ENCODE measurements at places on chromosomes 7 and 10.
A peak's percentile ranks its signal among the peaks of the same experiment; 100 is the strongest.

GRCh38 chr10:30645340-30645827 lies 15.8 kb upstream of the LYZL2 start:
- no peak for DNase-seq

GRCh38 chr7:953547-954327 lies 743 bp downstream of the ADAP1 start:
- peak; percentile 63 for DNase-seq

DNA sequence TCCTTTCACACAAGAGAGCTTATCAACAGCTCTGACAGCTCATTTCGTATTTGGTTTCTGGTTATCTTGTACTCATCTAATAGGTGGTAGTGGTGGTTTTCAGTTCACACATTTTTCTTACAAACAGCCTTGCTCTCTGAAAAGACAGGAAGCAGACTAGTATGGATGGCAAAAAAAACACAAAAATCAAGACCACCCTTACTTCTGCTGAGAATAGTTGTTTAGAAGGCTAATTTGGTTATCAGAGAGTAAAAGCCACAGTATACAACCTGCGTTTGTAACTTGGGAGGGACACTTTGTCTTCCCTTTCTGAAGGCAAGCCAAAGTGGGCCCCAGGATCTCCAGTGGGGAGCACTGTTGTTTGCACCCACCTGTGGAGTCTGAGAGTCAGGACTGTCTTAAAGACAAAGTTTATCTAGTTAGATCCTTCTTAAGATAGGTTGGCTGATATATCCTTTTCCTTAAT lies 68.0 kb downstream of the PIP4K2A start:
- no peak for DNase-seq

- no peak for DNase-seq
These were observed 19.6 kb upstream of the MACC1 start for GRCh38 chr7:20236790-20237189.

- no peak for DNase-seq
These were observed 444.3 kb downstream of the GPAM start for GRCh38 chr10:111739125-111739873.

- DNase-seq, result no peak
These were observed 215.7 kb upstream of the HABP2 start for GRCh38 chr10:113337142-113337541.

DNA sequence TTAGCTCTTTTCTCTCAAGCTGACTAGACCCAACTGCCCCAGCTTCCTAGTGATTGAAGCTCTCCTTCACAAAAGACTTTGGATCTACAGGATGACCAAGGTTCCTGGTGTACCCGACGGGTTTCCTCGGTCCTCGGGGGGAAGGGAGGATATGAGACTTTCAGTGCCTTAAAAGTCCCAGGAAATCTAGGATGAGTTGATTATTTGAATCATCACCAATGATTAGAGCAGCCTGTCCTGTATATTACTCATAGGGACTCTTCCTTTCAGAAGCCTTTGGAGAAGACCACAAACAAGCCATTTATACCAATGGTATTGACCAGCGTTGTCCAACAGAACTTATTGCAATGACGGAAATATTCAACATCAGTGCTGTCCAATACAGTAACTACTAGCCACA lies 6.1 kb upstream of the ACTA2 start:
- DNase-seq, result no peak

DNA sequence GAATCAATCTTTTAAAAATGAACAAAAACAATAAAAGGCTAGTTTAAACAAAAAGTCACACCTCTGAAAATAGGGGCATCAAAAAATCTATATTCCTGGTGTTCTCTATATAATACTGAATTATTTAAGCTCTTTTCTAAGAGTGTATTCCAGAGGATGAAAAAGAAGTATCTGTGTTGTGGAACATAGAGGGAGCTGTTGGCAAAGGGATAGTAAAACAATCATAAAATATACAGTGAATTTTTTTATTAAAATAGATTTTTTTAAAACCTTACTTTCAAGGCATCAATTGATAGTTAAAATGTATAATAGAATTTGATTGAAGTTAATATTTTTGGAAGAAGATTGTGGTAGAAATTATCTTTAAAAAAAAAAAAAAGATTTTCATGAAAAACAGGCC lies 1409.1 kb upstream of the CELF2 start:
- no peak for DNase-seq

DNA sequence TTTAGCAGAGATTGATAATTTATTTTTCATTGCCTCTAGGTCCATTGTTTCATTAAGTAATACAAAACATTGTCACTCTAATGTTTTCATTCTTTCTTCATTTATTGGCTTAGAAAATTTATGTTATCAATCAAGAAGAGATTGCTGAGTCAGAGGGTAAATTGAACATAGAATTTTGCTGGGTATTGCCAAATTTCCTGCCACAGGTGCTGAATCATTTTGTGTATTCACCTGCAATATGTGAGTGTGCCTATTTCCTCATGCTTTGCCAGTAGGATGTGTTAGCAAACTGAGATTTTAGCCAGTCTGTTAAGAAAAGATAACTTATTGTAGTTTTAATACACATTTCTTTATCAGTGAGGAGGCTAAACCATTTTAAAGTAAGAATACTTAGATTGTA lies 38.0 kb downstream of the MARCHF5 start:
- no peak for DNase-seq

- DNase-seq, result no peak
These were observed 11.4 kb downstream of the BLNK start for GRCh38 chr10:96260014-96260413.

DNA sequence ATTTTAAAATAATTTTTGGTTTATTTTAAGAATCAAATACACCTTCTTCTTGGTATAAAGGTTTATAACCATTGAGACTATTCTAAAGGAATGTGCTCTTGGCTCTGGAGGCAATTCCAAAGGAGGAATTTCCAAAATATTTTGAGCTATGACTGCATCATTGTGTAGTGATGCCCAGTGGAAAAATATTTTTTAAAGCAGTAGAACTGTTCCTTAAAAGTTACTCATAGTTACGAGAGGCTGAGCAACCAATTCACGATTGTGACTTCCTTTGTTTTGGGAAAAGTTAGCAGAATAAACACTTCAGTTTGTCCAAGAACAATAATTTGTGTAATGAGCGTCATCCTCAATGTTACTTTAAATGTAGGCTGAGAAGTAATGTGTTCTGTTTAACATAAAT lies 233.6 kb downstream of the BAMBI start:
- no peak for DNase-seq

GRCh38 chr10:127415901-127416581 lies 133.1 kb upstream of the NPS start:
- no peak for DNase-seq

DNA sequence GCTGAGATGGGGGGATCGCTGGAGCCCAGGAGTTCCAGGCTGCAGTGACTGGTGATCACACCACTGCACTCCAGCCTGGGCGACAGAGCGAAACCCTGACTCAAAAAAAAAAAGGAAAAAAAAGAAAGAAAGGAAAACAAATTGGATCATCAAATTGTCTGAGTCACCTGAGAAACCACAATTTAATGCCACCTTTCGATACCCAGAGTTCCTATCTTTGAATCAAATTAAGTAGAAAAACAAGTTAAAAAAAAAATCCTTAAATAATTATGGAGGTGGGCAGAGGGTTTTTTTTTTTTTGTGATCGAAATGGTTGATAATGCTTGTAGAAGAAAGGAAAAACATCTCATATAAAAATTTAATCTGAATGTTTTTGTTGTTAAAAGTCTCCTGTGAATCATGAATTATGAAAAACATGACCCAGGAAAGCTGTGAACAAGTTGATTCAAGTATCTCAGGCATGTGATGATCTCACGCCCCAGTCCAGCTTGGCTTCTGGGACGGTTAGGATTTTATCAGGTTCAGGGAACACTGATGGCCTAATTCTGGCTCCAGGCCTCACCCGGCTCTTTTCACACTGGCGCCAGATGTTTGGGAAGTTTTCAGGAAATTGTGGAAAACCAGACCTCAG lies 25.3 kb upstream of the CUX1 start:
- DNase-seq, result no peak

- no peak for DNase-seq
These were observed 510.2 kb upstream of the ZWINT start for GRCh38 chr10:56871160-56871668.

DNA sequence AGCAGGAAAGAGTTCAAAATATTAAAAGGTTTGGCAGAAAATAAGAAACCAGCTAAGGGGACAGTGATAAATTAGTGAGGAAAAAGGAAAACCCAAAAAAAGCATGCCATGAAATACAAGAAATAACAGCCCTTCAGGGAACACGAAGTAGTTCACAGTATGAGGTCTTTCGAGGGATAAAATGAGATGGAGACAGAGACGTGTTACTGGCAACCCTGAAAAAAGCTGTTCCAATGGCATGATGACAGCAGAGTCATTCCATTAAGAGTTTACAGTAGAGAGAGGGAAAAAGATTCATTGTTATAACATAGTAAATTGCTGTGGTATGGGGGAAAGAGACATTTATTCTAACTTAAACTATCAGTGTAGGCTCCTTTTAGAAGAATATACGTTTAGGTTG lies 391.2 kb downstream of the ANKRD7 start:
- no peak for DNase-seq

- no peak for DNase-seq
These were observed 267.5 kb upstream of the KAT6B start for GRCh38 chr10:74558897-74559296.

DNA sequence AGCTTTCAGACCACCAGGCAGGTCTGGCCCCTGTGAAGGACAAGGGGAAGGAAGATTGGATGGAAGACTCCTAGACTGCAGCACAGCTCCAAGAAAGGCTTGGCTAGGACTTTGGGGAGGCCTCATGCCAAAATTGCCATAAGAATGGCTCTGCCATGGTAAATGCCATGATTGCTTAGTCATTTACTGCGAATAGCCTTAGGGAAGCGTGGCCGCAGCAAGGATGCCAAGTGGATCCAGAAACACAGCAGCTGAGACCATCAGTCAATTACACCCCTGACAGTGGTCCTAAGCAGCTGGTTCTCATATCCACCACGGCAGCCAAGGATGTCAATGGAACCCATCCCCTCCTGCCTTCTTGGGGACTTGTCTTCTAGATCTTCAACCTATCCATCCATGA lies 88.2 kb upstream of the AUTS2 start:
- no peak for DNase-seq

DNA sequence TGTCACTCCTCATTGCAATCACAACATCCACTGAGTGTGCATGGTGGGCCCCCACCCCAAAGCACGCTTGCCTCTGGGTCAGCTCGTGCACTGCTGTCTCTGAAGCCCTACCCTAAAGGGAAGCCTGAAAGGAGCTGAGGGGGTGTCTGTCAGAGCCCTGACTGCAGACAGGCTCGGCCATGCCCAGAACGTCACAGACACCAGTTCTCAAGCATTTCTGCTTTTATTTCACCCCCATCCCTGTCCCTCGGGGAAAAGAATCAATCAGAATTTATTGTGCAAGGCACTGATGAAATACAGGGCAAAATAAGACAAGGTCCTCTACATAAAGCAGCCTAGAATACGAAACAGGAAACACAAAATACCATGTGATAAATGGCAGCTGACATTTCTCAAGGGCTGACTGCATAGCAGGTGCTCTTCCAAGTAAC lies 231.8 kb downstream of the WDR37 start:
- no peak for DNase-seq

DNA sequence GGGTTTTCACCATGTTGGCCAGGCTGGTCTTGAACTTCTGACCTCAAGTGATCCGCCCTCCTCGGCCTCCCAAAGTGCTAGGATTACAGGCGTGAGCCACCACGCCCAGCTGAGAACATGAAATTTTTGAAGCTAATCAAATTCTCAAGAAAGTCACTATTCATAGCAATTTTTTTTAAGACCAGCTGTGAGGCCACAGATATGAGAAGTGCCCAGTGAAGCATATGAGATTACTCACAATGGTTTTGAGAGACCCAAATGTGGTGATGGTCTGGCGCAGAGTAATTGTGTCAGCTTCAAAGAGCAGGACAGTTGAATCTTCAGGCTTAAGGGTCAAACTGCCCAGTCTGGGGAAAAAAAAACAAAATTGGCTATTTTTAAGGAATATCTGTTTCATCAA lies 16.2 kb downstream of the NCOA4 start:
- DNase-seq, result no peak

DNA sequence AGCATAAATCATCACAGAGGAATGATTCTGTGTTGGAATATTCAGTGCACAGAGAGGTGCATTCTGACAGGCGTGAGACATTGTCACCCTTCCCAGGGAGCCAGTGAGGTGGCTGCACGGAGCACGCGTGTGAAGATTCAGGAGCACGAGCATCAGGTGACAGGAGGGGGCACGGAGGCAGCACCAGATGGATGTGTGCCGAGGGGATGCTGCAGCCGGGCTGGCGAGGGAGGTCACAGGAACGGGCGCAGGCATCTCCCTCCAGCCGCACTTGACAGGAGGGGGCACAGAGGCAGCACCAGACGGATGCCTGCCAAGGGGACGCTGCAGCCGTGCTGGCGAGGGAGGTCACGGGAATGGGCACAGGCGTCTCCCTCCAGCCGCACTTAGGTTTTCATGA lies 66.5 kb downstream of the DIP2C start:
- DNase-seq, result no peak

DNA sequence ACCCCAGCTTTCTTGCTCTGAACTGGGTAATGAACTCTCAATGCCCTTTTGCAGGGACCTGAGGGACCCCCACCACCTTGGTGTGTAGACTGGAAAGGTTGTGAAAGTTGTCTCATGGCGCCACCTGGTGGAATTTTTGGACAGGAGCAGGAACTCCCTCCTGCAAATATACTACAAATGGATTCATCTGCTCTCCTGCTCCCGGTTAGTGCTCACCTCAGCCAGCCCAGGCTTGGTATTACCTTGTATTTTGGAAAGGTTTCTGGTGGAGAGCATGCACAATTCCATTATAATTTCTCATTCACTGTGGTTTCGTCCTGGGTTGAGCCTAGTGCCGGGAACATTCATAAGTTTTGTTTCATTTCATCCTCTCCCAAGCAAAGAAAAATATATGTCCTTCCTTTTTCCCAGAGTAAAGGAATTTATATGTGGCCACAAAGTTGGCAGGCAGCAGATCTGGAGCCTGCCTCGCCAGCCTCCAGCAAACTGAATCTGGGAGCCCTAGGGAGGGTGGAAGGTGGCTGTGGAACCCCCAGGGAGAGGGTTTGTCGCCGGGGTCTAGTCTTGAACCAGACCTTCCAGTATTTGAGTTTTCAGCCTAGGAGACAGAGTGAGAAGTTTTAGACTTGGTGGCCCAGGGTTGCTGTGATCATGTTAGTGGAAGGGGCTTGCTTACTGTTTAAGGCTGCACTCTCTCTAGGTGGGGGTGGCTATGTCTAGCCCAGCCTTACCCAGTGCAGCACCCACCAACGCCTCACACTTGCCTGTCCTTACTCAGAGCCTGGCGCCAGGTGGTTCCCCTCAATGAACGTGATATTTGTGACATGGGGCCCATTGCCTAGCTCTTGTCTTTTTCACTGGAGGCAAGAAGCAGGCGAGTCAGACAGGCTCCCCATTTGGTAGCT lies 9.5 kb downstream of the FAM241B start:
- peak; percentile 57 for DNase-seq

DNA sequence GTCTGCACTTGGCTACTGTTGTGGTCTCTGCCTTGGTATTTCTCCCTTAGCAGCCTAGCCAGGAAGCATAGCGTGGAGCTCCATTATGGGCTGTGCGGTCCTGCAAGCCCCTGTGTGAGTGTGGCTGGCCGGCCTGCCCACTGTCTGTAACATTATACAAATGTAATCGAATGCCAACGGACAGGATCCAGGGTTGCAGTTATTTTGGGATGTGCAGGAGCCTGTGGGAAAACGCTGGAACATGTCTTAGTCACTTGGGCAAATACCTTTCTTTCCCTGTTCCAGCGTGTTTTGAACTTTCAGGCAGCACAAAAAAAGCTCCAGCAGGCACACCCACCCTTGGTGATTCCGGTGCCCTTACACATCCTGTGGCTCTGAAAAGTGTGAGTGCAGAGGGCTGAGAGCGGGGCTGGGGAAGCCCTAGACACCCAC lies 29.5 kb downstream of the BAG3 start:
- DNase-seq, result no peak
